A549 treated with Mapracorat at 1 μM for 4 hours (cell line): ENCODE measurements at places on chromosomes 13 and 19. TPM values are rescaled to one million over a fixed set of nuclear protein-coding genes. Genes with fewer than 3 reads are reported as not detected.

Gene FGF21
- total RNA-seq: not detected in 5 replicates

Gene CBLC
- not detected in 5 replicates for total RNA-seq

Gene PRODH2
- total RNA-seq: 0.16 to 0.53 TPM (median 0.34 TPM) in 5 replicates

Gene MYH14
- total RNA-seq: 4.5 to 7.3 TPM (median 6.8 TPM) in 5 replicates

Gene ZSCAN22
- total RNA-seq: 2.1 to 3.0 TPM (median 2.4 TPM) in 5 replicates

Gene SEMA6B
- 4.5 to 6.8 TPM (median 5.9 TPM) in 5 replicates for total RNA-seq

Gene ZNF85
- total RNA-seq: 0.19 to 0.32 TPM (median 0.26 TPM) in 4 of 5 replicates, not detected in the other

Gene LPAR6
- 0.71 to 1.2 TPM (median 0.78 TPM) in 5 replicates for total RNA-seq

Gene PTPRS
- 19.7 to 30.8 TPM (median 27.7 TPM) in 5 replicates for total RNA-seq

Gene C19orf67
- total RNA-seq: not detected in 5 replicates

Gene ZNF575
- 1.5 to 2.5 TPM (median 1.8 TPM) in 5 replicates for total RNA-seq

Gene QPCTL
- total RNA-seq: 6.5 to 10.3 TPM (median 9.3 TPM) in 5 replicates

Gene ACP7
- total RNA-seq: 0.05 to 0.17 TPM in 2 of 5 replicates, not detected in the others

Gene ZNF763
- total RNA-seq: not detected in 5 replicates

Gene LSM7
- 135 to 163 TPM (median 151 TPM) in 5 replicates for total RNA-seq

Gene LGI4
- 0.08 to 0.30 TPM (median 0.17 TPM) in 5 replicates for total RNA-seq

Gene ZNF234
- 1.9 to 2.6 TPM (median 2.1 TPM) in 5 replicates for total RNA-seq

Gene GIPR
- 2.0 to 5.1 TPM (median 3.5 TPM) in 5 replicates for total RNA-seq

Gene PRRG2
- 0.44 to 1.1 TPM (median 0.75 TPM) in 5 replicates for total RNA-seq

Gene ZNF14
- total RNA-seq: 1.8 to 2.1 TPM (median 1.8 TPM) in 5 replicates

Gene ZNF625
- total RNA-seq: not detected in 5 replicates

Gene CCDC70
- not detected in 5 replicates for total RNA-seq

Gene ZNF561
- 8.3 to 10.7 TPM (median 9.6 TPM) in 5 replicates for total RNA-seq

Gene CTU1
- total RNA-seq: 4.4 to 14.5 TPM (median 14.3 TPM) in 5 replicates

Gene PRR19
- total RNA-seq: 2.8 to 4.4 TPM (median 3.8 TPM) in 5 replicates

Gene CEP89
- 42.2 to 50.8 TPM (median 44.9 TPM) in 5 replicates for total RNA-seq

Gene PLK5
- total RNA-seq: not detected in 5 replicates

Gene KLF1
- 0.10 TPM in 1 of 5 replicates, not detected in the others for total RNA-seq

Gene RNU6-9
- not detected in 5 replicates for total RNA-seq

Gene ZNF154
- not detected in 5 replicates for total RNA-seq

Gene PSG2
- not detected in 5 replicates for total RNA-seq

Gene ZNF850
- 0.45 to 0.73 TPM (median 0.66 TPM) in 5 replicates for total RNA-seq

Gene CEACAM7
- 0.07 to 0.15 TPM (median 0.12 TPM) in 4 of 5 replicates, not detected in the other for total RNA-seq

Gene SLC17A7
- 0.44 to 0.71 TPM (median 0.55 TPM) in 5 replicates for total RNA-seq

Gene KLHL1
- total RNA-seq: not detected in 5 replicates

Gene B3GNT8
- total RNA-seq: 0.10 to 0.32 TPM (median 0.13 TPM) in 4 of 5 replicates, not detected in the other

Gene ZNF331
- 11.3 to 14.2 TPM (median 12.8 TPM) in 5 replicates for total RNA-seq

Gene REEP6
- 4.4 to 5.8 TPM (median 4.9 TPM) in 5 replicates for total RNA-seq

Gene IFI30
- total RNA-seq: 10.8 to 19.8 TPM (median 14.4 TPM) in 5 replicates

Gene CEACAM6
- 15.4 to 23.8 TPM (median 19.9 TPM) in 5 replicates for total RNA-seq

Gene CCL25
- total RNA-seq: not detected in 5 replicates

Gene ATP8A2
- total RNA-seq: 0.05 TPM in 1 of 5 replicates, not detected in the others
